ENCODE measurements at places on chromosomes 2 and 18.

DNA sequence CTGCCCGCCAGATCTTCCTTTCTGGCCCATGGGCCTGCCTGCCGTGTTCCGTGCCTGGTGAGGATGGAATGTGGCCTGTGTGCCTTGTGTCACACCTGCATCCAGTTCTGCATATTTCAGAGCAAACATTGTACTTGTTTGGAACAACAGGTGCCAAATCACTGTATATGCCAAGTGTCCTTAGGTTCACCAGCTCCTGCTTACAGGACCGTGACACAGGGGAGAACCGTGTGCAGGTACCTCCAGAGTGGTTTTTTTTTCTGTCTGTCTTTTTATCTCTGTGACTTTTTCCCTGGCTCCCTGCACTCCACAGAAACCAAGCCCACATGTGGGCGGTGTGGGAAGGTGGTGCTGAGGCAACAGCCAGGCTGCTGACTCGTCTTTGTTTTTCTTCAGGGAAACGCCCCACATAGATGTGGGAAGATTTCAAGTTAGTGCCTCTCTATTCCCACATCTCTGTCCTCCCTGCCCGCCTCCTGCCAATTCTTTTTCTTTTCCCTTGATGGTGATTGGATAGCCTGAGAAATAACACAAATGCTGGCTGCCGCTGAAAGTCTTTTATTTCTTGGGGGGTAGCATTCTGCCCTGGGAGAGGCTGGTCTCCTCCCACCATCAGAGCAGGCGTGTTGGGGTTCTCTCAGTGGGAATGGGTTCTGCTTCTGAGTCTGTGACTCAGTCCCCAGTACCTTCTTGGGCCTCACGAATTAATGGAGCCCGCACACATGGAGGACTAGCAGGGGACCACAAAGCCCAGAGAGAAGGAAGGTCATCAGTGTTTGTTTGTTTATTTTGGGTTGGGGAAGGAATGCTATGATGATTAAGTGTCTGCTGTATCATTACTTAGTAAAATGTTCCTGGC lies 21.4 kb downstream of the GRHL1 start:
- DNase-seq = no peak

GRCh38 chr2:104462731-104463130 lies 391.2 kb upstream of the POU3F3 start:
- DNase-seq = no peak

GRCh38 chr2:128782411-128783192 lies 463.9 kb upstream of the HS6ST1 start:
- no peak for DNase-seq

- DNase-seq = peak; percentile 51
Measured at GRCh38 chr18:55275039-55275901, 312.7 kb downstream of the TCF4 start.

GRCh38 chr2:227230151-227230550 lies 65.7 kb downstream of the COL4A3 start:
- DNase-seq = no peak

DNA sequence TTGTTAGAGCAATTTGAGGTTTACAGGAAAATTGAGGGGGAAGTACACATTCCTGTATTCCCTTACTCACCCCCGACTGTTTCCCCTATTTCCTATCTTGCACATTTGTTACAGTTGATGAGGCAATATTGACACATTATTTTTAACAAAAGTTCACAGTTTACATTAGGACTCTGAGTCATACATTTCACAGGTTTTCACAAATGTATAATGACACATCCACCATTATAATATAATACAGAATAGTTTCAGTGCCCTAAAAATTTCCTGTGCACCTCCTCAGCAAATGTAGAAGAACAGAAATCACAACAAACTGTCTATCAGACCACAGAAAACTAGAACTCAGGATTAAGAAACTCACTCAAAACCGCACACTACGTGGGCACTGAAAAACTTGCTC lies 160.6 kb upstream of the RMP24 start:
- DNase-seq = peak; percentile 21

DNA sequence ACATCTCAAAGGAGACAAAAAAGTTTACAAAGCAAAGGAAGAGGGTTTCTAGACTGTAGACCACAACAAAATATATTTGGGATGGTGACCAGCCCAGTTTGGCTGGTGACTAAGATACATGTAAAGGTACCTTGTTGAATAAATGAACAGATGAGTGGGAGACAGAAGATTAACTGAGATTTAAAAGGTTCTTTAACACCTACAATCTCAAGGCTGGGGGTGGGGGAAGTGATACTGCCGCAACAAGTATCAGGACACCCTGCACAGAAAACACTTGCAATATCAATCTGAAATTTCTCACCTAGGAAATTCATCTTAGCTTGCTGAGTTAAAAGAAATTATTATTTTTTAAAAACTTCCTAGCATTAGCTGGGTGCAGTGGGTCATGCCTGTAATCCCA lies 8.3 kb downstream of the RNF149 start:
- DNase-seq = no peak

GRCh38 chr2:44392338-44392943 lies 30.7 kb downstream of the CAMKMT start:
- DNase-seq = peak; percentile 73

DNA sequence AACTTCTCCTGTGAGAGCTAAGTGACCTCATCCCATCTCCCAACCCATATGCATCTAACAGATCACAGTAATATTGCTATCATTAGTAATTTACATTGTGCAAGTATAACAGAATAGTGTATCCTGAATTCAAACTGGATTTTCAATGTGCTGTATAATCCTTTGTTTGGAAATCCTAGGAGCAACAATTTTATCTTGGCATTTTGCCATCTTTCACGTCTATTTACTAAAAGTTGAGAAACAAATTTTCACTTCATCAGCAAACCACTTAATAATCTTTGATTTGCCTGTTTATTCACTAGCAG lies 3.8 kb downstream of the HNRNPLL start:
- DNase-seq = peak; percentile 27

DNA sequence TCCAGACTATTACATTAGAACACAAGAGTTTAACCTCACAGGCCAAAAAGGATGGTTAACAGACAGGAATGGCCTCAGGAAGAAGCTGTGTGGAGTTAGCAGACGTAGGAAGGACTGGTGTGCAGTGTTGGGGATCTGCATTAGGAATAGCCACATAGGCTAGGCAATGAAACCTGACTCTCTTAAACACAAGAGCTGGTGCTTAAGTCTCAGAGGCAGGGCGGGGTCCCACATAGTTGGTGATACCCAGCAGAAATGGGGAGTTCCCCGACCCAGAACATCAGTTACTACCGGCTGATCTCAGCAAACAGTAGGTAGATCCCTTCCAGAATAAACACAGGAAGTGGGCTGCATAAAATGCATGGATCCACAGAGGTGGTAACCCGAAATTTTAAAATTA lies 64.1 kb downstream of the CCDC93 start:
- no peak for DNase-seq

DNA sequence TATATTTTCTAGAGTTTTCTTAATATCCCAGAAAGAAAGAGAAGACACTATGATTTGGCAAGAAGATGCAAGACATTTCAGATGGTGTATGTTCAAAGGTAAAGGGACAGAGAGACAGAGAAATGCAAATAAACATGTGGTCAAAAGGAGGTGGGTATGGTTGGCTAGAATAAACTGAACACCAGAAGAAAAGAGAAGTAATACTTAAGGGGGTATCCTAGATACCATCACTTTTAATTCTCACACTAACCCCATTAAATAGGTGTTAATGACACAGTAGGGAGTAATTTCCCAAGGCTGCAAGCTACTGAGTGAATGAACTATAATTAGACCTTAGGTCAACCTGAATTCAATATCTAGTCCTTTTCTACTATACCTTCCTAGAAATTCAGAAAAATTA lies 111.2 kb upstream of the CD226 start:
- DNase-seq = no peak

- no peak for DNase-seq
Measured at GRCh38 chr2:10940596-10940995, 28.9 kb downstream of the KCNF1 start.

DNA sequence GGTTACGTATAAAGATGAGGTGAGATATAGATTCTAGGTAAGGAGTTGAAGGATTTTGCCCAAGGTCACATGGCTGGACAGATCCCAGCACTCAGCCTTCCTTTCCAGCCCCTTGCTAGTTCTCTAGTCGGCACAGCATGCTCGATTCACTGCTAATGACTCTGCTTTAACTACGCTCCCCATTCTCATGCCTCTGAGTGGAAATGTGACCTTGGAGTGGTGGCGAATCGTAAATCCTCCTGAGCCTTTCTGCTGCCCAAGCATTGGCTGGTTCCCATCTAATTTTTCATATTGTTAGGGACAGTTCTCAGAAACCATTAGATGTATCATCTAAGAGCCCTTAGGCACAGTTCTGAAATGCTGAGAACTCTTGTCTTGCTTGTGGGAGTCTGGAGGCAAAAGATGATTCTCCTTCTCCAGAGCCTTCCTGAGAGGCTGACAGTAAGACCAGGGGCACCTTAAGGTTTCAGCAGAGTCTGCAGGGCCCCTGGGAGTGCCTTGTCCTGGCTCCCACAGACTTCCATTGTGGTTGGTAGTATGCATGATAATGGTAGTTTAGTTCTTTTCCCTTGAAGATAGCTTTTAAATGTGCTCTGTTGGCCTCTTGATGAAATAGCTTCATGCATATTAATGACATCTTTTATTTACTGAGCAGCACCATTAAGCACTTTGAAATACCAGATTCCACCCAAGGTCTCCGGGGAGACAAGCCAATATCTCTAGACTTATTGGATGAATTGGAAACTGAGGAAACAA lies 377.8 kb upstream of the SLC14A2 start:
- DNase-seq = no peak

GRCh38 chr2:24471662-24472061 lies 19.4 kb upstream of the NCOA1 start:
- DNase-seq = no peak

DNA sequence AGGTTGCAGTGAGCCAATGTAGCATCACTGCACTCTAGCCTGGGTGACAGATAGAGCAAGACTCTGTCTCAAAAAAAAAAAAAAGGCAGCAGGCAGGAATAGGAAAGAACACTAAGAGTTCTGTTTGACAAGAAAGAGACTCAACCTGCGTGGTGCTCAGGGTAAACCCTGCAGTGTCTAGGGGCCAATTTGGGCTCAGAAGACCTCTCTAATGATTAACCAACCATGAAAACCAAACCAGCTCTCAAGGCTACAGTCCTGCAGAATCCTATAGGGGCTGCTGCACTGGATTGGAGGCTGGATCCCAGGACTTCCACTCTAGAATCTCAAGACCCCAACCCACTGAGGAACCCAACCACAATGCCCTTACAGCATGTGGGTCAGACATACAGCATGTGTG lies 2.4 kb downstream of the TRABD2A start:
- no peak for DNase-seq

- DNase-seq = no peak
Measured at GRCh38 chr2:16747689-16748088, 82.1 kb upstream of the CYRIA start.

DNA sequence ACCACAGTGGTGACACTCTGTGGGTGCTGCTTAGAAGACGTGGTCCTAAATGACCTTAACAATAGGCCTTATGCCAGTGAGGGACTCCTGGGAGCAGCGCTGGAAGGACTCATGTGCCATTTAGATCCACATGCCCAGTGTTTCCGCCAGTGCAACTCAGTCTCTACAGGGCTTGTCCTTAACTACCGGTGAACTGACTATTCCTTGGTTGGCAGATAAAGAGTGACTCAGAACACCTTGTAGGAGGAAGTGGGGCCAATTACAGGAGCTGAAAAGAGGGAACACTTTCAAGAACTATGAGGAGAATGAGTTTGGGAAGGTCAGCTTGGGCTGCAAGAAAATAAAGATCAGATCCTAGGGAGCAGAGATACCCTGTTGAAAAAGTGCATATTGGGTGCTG lies 1.8 kb upstream of the CDK5R2 start:
- no peak for DNase-seq

GRCh38 chr18:62736077-62736855 lies 20.9 kb downstream of the PHLPP1 start:
- DNase-seq = no peak

DNA sequence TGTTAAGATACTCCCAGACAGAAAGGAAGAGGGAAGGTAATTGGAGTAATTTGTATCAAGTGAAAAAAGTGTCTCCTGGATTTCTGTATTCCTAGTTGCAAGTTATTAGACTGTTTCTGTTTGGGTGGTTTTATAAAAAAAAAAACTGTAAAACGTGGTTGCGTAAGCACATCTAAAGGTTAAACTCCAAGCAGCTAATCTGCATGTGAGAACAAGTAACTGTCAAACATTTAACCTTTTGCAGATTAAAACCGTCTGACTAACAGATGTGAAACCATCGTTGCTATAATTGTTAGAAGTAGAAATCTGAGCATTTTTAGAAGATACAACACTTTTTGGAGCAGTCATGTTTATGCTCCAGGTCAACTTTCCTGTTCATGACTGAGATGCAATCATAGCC lies 72.3 kb downstream of the AFF3 start:
- no peak for DNase-seq

DNA sequence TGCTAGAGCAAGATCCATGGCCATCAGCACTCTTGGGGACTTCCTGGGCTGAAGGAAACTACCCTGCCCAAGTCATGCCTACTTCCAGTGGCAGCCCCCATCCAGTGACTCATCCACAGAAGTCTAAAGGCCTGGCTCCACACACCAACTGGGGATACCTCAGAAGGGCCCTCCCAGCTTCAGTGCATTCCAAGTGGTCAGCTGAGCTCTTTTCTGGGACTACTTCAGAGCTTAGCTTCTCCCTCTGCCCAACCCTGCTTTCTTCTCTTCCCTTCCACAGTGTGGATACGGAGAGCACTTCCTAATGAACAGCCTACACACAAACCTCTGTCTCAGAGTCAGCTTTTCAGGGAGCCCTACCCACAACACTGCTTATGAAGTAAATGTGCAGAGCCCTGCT lies 66.5 kb downstream of the CLHC1 start:
- no peak for DNase-seq

GRCh38 chr2:192413812-192414681 lies 219.3 kb upstream of the TMEFF2 start:
- DNase-seq = no peak

- no peak for DNase-seq
Measured at GRCh38 chr18:28059861-28060260, 117.1 kb downstream of the CDH2 start.

GRCh38 chr18:75554176-75554575 lies 126.7 kb upstream of the SMIM21 start:
- DNase-seq = no peak

Data from OCI-M1 (cell line).